ENCODE measurements at places on chromosomes 6 and 20.

DNA sequence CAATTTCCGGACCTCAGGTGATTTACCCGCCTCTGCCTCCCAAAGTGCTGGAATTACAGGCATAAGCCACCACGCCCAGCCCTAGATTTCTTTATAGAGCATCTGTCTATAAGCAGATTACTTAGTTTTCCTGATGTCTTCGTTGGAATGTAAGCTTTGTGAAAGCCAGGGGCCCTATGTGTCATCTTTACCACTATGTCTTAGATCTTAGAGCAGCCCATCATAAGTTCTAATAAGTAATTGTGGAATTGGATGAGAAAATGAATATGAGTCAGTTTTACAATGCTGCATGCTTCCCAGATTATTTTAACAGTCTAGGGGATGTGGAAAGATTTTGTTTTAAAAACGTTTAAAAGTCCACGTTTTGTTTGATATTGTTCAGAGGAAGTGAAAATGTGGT lies 9.1 kb upstream of the ZBTB2 start:
- DNase-seq = no peak

DNA sequence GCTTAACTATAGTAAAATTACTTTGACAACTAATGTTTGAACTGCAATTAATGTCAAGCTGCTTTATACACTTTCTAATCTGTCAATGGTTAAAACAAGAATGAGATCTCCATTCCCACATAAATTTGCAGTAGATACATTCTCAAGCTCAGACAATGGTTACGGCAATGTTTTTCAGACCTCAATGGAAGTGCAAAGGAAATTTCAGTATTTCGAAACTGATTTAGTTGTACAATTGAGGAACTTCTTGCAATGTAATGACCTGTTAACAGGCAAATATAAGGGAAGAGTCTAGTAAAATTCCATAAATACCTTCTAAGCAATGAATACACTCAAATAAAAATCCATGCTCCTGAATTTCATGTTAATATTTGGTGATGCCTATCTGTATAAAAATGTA lies 94.7 kb downstream of the ADTRP start:
- no peak for DNase-seq

DNA sequence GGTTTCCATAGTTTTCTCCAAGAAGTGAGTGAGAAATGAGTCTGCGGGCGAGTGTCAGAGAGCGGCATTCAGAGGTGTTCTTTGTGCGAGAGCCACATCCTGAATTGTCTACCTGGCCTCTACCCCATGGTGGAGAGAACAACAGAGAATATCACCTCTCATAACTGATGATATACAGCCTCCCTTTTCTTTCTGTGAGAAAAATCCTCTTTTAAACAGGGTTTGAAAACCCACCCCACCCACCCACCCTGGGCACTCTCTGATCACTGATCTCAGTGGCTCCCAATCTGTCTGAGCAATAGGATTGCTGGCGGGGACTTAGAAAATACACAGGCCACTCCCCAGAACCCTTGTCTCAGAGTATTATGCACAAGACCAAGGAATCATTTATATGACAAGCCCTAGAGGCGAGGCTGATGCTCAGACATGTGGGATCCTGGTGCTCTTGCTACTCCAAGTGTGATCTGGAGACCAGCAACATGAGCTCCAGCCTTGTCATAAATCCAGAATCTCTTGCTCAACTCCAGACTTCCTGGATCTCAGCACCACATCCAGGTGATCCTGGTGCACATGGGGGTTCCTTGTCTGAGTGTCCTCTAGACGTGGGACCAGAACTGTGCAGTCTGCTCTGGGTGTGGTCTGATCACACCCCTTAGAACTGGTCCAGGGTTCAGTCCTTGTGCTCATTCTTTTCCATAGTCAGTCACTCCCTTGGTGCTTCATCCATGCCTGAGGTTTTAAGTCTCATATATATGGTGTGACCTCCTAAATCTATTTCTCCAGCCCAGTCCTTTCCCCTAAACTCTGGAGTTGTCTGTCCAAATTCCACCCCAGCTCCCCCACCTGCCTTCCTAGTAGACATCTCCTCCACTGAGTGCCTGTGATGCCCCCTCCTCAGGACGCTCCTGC lies 5.3 kb downstream of the HLA-B start:
- DNase-seq = no peak

DNA sequence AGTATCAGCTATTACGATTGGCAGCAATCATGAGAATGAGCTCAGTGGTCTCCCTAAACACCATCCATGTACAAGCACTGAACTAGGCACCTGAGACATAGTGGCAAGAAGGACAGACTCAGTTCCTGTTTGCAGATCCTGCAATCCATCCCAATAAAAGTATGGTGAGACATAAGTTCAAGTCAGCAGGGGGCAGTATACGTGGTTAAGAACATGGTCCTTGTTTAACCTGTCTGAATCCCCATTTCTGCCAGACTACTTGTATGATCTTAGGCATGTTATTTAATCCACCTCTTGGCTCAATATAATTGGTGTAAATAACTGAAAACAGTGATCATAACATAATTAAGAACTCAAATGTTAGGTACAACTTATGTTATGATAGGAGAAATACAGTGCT lies 33.2 kb upstream of the PNISR start:
- peak; percentile 58 for DNase-seq

DNA sequence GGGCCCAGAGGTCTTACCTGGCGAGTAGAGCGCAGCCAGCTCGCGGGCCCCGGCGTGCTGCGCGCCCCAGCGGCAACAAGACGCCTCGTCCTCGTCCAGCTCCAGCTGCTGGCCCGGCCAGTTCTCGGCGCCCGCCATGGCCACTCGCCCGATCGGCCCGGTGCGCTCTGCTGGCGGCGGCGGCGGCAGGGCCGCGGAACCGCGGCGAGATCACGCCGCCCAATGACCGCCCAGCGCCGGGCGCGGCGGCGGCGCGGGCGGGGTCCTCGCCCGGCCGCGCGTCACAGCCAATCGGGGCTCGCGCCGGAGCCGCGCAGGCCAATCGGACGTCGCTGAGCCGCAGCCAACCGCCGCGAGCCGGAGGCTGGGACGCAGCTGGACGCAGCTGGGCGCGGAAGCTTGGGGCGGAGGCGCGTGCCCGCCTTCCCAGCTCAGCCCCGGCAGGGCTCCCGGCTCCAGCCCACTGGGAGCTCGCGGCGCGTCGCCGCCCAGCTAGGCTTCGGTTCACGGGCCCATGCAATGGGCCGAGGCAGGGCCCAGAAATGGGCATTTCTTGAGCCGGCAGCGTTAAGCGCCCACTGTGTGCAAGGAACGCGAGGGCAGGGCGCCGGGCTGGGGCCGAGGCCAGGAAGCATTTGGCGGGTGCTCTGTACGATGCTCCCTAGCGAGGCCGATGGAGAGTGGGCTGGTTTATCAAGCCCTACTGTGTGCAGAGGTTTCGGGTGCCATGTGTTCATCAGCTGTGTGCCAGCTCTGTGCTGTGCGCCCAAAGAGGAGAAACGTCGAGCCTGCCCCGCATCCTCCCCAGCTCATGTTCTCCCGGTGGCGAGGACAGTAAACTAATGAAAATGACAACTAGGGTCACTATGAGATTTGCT lies at the start of gene PEDS1:
Gene PEDS1 (minus strand): TSS at position 224 of the 878 bp plus-strand sequence. CDS start 86 bp downstream, at position 138.
- peak; percentile 94 for DNase-seq

- peak; percentile 5 for DNase-seq
Observed at GRCh38 chr6:112660626-112661025, 313.5 kb downstream of the RFPL4B start.

DNA sequence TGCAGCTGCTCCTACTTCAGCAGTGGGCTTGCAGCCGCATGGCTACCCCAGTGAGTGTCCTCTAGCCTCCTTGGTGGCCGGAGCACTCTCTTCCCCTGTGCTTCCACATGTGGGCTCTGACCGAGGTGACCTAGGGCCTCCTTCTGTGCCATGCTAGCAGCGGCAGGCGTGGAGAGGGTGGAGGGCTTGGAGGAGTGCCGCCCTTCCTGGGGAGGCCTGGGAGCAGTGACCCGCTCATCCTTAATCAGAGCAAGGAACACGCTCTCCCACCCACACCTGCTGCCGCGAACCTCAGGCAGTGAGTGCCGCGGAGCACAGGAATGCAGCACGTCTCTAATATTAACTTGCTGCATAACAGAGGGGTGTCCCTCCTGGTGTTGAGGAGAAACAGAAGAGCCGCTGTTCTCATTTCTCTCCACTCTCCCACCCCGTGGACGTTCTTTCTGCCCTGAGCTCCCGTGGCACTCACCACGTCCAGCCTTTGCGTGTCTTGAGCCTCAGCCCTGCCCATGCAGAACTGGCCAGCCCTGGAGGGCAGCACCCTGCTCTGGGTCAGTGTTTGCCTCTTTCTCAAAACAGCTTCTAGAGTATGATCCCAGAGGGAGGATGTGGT lies 31.9 kb downstream of the DUSP22 start:
- DNase-seq = no peak

GRCh38 chr6:115270953-115271352 lies 789.7 kb downstream of the FRK start:
- no peak for DNase-seq
